OCI-M1 (cell line): ENCODE measurements at places on chromosomes 1 and 21.

GRCh38 chr1:218266356-218266755 lies 18.7 kb upstream of the RRP15 start:
- DNase-seq = no peak

DNA sequence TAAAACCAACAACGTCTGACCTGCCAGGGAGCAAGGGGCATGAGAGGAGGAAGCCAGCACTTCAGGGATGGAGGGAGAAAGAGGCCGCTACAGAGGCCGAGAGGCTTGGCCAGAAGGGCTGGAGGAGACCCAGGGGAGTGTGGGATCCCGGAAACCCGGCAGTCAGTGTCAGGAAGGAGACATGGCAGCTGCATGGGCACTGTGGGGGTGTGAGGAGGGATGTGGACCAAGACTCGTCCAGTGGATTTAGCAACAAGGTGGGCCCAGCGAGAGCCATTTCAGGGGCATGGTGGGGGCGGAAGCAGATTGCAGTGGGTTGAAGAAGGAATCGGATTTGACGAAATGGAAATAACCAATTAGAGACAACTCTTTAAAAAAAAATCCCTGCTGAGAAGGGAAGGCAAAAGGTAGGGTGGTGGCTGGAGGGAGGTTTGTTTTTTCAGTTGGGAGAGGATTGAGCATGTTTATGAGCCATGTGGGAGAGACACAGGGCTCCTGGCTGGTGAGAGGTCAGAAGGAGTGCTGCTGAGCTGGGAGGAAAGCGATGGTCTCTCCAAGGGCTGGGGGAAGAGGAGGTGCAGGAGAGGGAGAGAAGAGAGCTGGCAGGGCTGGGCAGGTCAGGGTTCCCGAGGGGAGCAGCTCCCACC lies 4.4 kb downstream of the B4GALT2 start:
- DNase-seq = no peak

GRCh38 chr1:167373398-167373797 lies 144.9 kb downstream of the CD247 start:
- DNase-seq = peak; percentile 19

DNA sequence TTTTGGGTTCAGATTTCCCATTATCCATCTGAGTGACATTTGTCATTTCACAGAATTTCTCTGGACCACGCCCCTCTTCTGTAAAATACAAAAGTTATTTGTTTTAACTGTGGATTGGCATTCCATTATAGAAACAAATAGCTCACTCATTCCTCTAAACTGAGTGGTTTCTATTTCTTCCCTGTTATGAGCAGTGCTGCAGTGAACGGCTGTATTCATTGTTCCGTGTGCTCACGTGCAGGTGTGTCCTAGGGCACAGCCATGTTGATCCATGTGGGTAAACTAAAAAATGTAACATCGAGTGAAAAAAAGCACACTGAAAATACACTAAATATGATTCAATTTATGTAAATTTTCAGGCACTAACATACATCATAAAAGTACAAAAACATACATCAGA lies 27.0 kb upstream of the IL12RB2 start:
- DNase-seq = no peak

DNA sequence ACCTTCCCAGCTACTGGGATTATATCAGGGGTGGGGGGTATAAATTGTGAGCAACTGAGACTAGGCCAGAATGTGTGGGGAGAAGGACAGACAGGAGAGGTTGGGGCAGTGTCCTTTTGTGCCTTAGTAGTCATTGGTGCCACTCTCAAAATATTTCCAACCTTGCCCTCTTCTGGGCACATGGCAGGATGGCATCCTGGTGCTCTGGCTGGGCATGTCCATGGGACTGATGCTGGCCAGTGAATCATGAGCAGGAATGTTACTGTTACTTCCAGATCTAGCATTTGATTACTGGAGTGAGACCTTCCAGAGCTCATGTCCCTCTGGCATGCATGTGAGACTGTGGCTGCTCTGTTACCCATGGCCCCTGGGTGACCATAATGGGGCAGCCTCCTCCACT lies 151.2 kb downstream of the MATN1 start:
- no peak for DNase-seq

GRCh38 chr1:34868230-34869049 lies 8.9 kb upstream of the SMIM12 start:
- DNase-seq = no peak

- DNase-seq = no peak
These were observed 70.6 kb downstream of the COQ8A start for GRCh38 chr1:227010645-227011044.

DNA sequence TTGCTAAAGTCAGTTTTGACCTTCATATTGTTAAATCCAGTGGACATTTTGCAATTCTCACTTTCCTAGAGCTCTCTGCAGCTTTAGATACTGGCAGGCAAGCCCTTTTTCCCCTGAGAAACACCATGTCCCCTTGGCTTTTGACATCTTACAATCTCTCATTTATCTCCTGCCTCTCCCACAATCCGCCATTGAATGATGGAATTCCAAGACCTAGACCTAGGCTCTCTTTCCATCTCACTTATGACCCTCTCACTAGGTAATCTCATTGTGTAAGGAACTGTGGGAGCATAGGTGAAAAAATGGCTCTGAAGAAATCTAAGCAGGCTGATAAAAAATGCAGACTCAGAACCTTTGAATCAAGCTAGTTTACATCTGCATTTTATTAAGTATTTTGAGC lies 2.0 kb downstream of the KYAT3 start:
- no peak for DNase-seq

GRCh38 chr1:31688233-31688918 lies 15.4 kb downstream of the COL16A1 start:
- no peak for DNase-seq

DNA sequence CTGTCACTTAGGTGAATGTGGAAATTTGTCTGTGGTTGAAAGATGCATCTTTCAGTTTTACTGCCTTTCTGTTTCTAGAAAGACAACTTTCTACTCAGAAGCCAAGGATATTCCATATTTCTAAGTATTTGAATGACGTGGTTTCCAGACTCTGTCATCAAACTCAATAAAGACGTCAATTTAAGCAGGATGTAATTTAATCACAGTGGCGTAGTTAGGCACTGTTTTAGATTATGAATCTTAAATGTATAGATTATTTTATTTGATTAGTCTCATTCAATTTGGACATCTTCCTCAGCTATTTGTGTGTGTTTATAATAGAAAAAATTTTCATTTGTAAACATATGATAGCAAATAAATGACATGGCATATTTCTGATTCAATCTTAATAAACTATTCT lies 298.9 kb downstream of the RYR2 start:
- no peak for DNase-seq

- DNase-seq = no peak
These were observed 81.6 kb upstream of the KCNE2 start for GRCh38 chr21:34282223-34282622.

DNA sequence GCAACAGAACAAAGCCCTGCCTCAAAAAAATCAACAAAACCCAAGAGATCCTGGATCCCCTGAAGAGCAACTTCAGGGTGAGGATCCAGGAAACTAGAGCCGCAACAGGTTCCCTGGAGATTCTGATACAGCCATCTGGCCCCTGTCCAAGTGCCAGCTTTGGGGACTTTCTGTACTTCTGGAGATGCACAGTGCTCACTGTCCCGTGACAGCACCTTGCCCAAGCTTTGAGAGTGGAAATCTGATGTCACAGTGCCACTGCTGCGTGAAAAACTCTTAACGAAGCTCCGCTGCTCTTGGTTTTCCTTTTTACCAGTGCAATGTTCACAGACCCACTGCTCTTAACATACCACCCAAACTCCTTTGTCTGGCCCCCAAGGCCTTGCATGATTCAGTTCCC lies 26.3 kb downstream of the STK40 start:
- no peak for DNase-seq

GRCh38 chr1:66282343-66282852 lies 251.6 kb upstream of the SGIP1 start:
- DNase-seq = peak; percentile 18

DNA sequence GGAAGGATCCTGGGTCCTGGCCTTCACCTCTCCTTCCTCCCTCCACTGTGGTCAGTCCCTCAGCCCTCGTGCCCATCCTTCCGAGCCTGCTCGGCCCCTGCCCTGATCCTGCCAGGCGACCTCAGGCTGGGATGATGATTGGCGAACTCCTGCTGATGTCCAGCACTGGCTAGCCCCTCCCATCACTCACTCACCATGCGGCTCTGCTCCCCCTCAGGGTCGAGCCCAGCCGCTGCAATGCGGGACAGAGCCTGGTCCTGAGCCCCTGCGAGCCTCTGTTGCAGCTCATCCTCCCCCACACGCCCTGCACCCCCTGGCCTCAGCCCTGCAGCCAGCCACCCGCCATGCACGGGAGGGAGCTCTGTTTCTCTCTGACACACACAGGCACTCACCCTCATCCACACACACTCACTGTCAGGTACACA lies 100.2 kb downstream of the DMRTB1 start:
- DNase-seq = no peak

- no peak for DNase-seq
These were observed 5.1 kb upstream of the MFSD2A start for GRCh38 chr1:39949891-39950290.

GRCh38 chr1:218459878-218460711 lies 115.0 kb downstream of the TGFB2 start:
- DNase-seq = no peak

DNA sequence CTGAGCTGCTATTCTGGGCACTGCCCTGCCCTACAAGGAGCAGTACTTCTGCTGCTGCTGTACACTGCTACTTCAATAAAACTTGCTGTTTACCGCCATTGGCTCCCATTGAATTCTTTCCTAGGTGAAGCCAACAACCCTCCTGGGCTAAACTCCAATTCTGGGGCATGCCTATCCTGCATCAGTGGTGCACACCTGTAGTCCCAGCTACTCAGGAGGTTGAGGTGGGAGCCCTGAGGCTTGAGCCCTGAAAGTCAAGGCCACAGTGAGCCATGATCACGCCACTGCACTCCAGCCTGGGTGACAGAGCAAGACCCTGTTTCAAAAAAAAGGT lies 21.2 kb downstream of the PDIK1L start:
- no peak for DNase-seq

DNA sequence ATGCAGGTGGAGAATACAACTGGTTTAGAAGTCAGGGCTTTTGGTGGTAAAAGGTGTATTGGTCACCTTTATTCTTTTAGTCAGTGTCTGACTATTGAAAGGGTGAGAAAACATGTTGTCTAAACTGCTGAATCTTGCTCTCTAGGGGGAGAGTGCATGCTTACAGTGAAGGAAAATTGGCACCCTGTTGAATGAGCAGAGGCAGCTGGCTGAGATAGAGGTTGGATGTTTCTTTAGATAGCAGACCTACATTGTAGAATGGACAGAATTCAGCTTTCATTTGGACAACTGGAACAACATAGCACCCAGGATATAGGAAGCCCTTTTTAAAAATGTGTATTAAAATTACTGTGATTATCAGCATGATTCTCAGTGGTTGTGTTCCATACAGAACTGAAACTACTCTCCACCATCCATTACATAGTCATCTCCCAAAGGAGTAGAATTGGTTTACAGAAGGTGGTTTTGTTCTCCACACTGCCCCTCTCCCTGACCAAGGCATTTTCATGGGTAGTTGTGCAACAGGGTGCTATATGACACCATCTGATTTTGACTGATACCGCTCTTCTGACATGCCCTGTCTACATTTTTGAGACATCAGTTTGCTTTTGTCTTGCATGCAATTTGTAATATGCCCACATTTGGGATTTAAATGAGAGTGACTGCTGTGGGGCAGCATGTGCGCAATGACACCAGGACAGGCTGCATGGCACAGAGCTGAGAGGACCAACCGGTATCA lies 16.2 kb downstream of the RHOU start:
- DNase-seq = peak; percentile 44

- DNase-seq = peak; percentile 73
These were observed 43.5 kb downstream of the CHML start for GRCh38 chr1:241596633-241597032.

- no peak for DNase-seq
These were observed 10.7 kb downstream of the EPHA2 start for GRCh38 chr1:16145030-16145661.

DNA sequence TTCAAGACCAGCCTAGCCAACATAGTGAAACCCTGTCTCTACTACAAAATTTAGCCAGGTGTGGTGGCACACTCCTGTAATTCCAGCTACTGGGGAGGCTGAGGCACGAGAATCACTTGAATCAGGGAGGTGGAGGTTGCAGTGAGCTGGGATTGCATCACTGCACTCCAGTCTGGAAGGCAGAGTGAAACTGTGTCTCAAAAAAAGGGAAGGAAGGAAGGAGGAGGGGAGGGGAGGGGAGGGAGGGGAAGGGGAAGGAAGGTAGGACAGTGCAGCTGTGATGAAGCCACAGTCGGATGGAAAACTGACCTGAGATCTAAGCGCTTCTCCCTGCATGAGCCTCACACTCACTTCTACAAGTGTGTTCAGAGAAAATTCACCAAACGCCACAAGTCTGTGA lies 22.0 kb upstream of the FHAD1 start:
- peak; percentile 64 for DNase-seq

- no peak for DNase-seq
These were observed 1.8 kb downstream of the FNDC10 start for GRCh38 chr1:1598051-1598719.

DNA sequence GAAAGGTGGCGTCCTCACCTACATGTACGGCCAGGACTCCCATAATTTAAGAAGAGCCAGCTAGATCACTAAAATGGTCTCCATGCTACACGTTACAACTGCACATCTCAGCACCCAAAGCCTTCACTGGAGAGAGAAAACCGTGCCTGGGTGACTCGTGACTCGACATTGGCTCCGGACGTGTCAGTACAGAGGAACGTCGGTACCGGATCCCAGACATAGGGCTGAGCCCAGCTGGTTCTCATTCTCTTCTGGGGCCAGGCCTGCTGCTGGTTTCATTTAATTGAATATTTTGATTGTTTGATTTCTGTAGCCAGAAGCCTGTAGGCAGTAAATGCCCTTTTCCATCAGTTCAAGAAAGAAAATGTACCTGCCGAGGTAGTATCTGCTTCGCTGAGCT lies 93.1 kb downstream of the HHIPL2 start:
- no peak for DNase-seq

DNA sequence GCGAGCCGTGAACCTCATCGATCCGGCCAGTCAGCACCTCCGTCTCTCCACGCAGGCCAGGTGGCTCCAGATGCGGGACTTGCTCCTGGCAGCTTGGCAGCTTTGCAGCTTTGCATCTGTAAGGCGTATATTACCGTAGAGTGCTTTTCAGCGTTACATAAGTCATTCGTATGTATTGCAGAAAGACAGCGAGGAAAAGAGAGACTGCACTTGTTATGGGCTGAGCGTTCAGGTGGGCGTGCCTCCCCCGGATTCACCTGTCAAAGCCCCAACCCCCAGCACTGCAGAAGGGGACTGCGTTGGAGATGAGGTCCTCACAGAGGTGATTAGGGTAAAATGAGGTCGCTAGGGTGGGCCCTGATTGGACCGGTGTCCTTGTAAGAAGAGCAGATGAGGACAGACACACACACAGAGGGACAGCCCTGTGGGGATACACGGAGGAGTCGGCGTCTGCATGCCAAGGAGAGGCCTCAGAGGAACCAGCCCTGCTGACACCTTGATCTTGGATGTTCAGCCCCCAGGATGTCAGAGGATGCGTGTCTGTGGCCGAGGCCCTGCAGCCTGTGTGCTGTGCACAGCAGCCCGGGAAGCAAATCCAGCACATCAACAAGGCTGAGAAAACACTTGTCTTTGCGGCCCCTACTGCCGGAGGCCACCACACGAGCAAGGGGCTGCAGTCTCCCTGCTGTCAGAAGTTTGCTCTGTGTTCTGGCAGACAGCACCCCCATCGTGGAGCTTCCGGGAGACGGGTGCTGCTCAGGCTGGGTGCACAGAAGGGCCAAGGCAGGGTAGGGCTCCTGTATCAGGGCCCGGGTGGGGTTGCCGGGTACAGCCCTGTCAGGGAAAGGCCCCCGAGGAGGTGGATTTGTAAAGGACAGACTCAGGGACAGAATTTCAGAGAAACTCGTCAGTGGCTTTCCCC lies 10.9 kb upstream of the AGPAT3 start:
- no peak for DNase-seq
